ENCODE measurements at places on chromosomes 13 and 19. TPM values are rescaled to one million over a fixed set of nuclear protein-coding genes. Genes with fewer than 3 reads are reported as not detected.

DNA sequence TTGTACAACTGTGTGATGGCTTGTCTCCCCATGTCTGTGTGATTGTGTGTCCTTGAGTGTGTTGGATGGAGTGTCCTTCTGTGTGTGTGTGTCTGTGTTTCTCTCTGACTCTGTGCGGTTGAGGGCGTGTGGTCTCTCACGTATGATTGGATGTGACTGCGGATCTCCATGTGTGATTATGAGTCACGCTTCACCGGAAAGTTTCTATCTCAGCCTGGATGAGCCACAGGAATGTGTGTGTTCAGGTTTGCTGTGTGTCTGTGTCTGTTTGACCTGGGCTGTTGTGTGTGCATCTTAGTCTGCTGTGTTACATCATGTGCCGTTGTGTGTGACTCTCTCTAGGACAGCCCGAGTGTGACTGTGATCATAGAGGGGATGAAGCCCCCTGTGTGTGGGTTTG, 15.5 kb upstream of the ZNF835 start:
- H3K27me3 ChIP-seq: no peaks in the 10 kb centered on the region
- H3K4me3 ChIP-seq: no peak overlapping the region
- H3K36me3 ChIP-seq: peaks cover 38% of the 10 kb centered on the region
- no peak for DNase-seq

- no peaks in the 10 kb centered on the region for H3K4me1 ChIP-seq
- peaks cover 10% of the 10 kb centered on the region for H3K27me3 ChIP-seq
- H3K4me3 ChIP-seq: no peak overlapping the region
- no peak overlapping the region for H3K27ac ChIP-seq
- H3K36me3 ChIP-seq: no peaks in the 10 kb centered on the region
- no peak for DNase-seq
These were observed 13.8 kb downstream of the FGF21 start for GRCh38 chr19:48768994-48769713.

DNA sequence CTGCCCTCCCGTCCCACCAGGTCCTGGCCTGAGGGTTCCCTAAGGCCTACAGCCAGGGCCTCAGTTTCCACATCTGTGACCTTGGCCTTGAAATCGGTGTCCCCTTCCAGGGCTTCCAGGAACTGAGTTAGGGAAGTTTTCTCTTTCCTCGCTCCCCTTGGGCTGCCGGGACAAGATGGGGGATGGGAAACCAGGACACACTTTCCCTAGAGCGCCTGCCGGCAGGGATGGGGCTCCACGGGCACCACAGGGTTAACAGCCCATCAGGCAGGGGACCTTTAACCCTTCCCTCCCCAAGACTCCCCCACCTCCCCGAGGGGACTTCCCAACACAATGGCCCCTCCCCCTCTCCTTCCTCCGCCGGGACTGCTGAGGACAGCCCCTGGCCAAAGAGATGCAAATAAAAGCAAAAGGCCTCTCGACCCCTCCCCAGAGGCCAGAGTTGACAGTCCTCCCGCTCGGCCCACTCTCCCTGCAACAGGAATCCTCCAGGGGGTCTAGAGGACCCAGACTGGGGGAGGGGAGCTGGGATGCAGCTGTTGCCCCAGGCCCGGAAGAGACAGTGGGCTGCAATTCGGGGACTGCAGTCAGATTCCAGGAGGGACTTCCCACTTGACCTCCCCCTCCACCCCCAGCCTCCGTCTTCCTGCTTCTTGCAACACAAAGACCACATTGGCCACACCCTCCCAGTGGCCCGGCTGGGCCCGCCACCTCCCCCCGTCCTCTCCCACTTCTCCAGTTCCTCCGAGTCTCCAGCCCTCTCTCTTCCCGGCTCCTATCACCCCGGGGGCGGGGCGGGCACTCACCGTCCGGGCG, 3.4 kb downstream of the BBC3 start:
- peaks cover 8% of the 10 kb centered on the region for H3K36me3 ChIP-seq
- peaks cover 27% of the 10 kb centered on the region for H3K4me1 ChIP-seq
- H3K27ac ChIP-seq: peak overlapping the region; percentile 85
- DNase-seq: peak; percentile 67
- H3K27me3 ChIP-seq: no peaks in the 10 kb centered on the region

DNA sequence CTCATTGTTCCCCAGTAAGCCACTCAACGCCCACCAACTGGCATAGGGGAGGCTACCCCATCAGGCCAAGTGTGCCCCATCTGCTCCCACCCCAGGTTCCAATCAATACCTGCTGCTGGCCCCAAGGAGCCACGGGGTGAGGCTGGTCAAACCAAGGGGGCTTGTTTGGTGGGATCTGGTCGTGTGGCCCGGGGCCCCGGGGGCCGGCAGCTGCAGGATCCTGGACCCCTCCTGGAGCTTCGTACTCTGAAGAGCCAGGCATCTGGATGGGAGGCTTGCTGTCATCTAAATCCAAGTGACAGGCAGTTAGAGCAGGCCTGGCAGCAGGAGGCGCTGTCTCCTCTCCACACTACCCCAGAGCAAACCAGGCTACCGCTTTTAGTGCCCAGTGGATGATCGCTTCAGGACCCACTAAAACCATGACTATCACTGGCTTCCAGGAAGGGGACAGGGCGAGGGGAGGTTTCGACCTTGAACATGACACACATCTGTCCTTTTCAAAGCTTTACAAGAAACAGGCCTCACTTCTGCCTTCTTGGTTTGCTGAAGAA, 14.2 kb downstream of the CHERP start:
- H3K4me3 ChIP-seq: no peak overlapping the region
- DNase-seq: peak; percentile 24
- peak overlapping the region; percentile 72 for H3K27ac ChIP-seq
- no peaks in the 10 kb centered on the region for H3K4me1 ChIP-seq
- no peaks in the 10 kb centered on the region for H3K27me3 ChIP-seq

DNA sequence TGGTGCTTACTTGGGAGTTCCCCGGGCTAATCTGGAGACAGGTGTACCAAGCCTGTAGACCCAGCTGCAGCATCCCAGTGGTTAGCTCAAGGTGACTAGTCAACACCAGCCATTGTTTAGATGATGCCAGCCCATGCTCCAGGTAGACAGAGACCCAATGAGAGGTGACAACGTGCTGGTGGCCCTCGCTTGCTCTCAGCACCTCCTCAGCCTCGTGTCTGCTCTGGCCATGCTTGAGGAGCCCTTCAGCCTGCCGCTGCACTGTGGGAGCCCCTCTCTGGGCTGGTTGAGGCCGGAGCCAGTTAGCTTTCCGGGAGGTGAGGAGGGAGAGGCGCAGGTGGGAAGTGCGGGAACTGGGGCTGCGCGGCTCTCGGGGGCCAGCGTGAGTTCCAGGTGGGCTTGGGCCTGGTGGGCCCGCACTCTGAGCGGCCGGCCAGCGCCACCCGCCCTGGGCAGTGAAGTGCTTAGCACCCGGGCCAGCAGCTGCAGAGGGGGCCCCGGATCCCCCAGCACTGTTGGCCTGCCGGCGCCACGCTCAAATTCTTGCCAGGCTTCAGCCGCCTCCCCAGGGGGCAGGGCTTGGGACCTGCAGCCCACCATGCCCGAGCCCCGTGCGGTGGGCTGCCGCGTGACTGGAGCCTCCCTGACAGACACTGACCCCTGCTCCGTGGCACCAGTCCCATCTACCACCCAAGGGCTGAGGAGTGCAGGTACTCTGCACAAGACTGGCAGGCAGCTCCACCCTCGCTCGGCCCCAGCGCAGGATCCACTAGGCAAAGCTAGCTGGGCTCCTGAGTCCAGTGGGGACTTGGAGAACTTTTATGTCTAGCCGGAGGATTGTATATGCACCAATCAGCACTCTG, 85.9 kb upstream of the VSTM2B start:
- no peak overlapping the region for H3K4me3 ChIP-seq
- H3K27me3 ChIP-seq: no peaks in the 10 kb centered on the region
- H3K27ac ChIP-seq: no peak overlapping the region
- no peak for DNase-seq
- no peaks in the 10 kb centered on the region for H3K4me1 ChIP-seq

DNA sequence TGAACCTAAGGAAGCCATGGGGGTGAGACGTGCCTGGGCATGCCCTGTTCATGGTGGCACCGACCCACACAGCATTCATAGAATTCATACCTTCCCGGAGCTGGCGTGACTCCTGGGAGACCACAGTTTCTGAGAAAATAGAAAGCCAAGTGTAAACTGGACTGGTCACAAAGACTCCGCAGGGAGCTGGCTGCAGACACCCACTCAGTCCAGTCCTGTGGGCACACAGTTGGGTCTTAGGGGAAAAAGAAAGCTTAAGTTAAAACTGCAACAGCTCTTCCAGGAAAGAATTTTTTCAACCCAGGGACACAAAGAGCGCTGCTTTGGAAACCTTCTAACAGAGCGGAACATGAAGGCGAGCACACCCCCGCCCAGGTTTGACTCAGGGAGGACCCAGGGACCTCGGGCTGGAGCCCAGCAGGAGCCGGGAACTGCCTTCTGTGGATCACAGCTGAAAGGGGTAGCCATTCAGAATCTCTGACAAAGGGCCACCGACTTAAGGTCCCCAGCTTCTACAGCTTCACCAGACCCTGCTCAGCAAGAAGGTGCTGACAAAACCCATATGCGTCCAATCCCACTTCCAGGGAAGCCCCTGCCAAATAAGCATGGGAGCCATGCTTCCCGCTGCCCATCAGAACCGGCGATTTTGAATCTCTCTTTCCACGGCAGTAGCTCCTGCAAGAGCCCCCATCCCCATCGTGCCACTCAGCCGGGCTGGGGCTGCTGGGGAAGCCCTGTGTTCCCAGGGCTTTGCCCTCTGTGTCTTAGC, 183.7 kb downstream of the COL4A1 start:
- DNase-seq: no peak
- no peak overlapping the region for H3K4me3 ChIP-seq
- peaks cover 45% of the 10 kb centered on the region for H3K27me3 ChIP-seq
- no peak overlapping the region for H3K27ac ChIP-seq
- H3K36me3 ChIP-seq: no peaks in the 10 kb centered on the region

- H3K4me3 ChIP-seq: no peak overlapping the region
- H3K36me3 ChIP-seq: no peaks in the 10 kb centered on the region
- DNase-seq: no peak
- no peaks in the 10 kb centered on the region for H3K27me3 ChIP-seq
- H3K27ac ChIP-seq: no peak overlapping the region
These were observed 1146.2 kb upstream of the SPRY2 start for GRCh38 chr13:81487151-81487550.

DNA sequence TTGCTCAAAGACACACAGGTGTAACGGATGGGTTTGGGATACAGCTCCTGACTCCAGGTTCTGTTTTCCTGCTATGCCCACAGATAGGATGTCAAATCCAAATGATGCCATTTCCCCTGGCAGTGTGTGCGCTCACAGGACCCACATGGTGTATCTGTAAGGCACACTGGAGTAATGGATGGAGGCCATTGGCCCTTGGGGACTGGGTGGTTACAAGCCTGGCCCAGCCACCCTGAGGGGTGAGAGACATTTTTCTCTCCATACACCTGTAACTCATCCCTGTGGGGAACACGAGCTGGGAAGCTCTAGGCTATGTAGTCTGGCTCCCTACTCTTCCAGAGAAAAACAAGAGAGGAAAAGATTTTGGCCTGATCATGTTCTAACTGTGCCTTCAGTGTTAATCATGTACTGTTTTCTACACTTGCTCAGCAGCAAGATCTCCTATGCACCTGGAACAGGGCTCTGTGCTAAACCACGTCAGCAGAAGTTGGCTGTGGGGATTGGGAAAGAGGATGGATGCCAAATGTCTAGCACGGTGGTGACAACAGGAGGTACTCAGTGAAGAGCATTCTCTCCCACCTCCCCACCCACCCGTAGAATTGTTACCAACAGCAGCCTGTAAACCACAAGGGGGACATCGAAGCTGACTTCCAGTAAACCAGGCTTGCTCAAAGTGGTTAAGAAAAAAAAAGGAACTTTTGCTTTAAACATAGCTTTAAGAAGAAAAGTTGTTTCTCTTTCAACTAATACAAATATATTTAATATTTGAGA, 237.0 kb downstream of the LACC1 start:
- H3K27ac ChIP-seq: no peak overlapping the region
- no peak overlapping the region for H3K4me3 ChIP-seq
- DNase-seq: no peak
- no peaks in the 10 kb centered on the region for H3K27me3 ChIP-seq
- H3K4me1 ChIP-seq: peaks cover 12% of the 10 kb centered on the region

- peaks cover 6% of the 10 kb centered on the region for H3K4me1 ChIP-seq
- H3K27ac ChIP-seq: no peak overlapping the region
- no peak for DNase-seq
- no peaks in the 10 kb centered on the region for H3K27me3 ChIP-seq
These were observed 40.3 kb downstream of the RASL11A start for GRCh38 chr13:27310946-27311345.

- no peak for DNase-seq
- H3K27ac ChIP-seq: no peak overlapping the region
- H3K4me1 ChIP-seq: peaks cover 4% of the 10 kb centered on the region
- H3K4me3 ChIP-seq: no peak overlapping the region
- H3K36me3 ChIP-seq: no peaks in the 10 kb centered on the region
These were observed 17.5 kb upstream of the PROZ start for GRCh38 chr13:113140677-113141600.

DNA sequence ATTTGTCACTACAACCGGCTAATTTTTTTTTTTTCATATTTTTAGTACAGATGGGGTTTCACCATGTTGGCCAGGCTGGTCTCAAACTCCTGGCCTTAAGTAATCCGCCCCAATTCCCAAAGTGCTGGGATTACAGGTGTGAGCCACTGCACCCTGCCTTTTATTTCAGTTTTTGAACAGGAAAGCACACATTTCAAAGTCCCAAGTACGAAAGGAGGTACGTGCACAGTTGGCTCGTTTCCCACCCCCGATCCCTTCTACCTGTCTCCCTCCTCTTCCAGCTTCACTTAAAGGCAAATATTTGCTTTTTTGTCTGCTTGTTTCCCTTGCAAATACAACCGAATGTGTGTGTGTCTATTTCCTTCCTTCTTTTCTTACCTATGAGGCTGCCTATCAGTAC, 30.5 kb downstream of the ZIC5 start:
- no peaks in the 10 kb centered on the region for H3K4me1 ChIP-seq
- H3K27me3 ChIP-seq: peaks cover 32% of the 10 kb centered on the region
- no peak overlapping the region for H3K27ac ChIP-seq

- H3K27me3 ChIP-seq: no peaks in the 10 kb centered on the region
- H3K36me3 ChIP-seq: no peaks in the 10 kb centered on the region
- no peak overlapping the region for H3K27ac ChIP-seq
These were observed 161.1 kb upstream of the ATXN8OS start for GRCh38 chr13:69946511-69946910.

DNA sequence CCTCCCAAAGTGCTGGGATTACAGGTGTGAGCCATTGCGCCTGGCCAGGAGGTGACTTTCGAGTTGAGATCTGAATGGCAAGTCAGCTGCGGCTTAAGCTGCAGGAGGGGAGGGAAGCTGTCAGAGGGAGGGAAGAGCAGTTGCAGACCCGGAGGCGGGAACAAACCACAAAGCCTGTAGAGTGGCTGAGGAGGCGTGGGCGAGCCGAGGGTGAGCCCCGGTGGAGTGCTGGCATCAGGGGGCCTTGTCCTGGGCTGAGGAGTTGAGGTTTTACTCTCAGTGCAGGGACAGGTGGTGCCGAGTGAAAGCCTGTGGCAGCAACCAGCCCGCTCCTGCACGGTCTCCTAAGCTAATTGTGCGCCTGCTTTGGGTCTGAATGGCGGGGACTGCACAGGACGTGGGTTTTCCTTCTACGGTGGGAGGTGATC, 24.2 kb downstream of the PPP1R37 start:
- peaks cover 4% of the 10 kb centered on the region for H3K36me3 ChIP-seq
- DNase-seq: peak; percentile 84
- H3K4me1 ChIP-seq: peaks cover 74% of the 10 kb centered on the region

The FAAP24 gene
- 8.4 TPM for total RNA-seq

The IL11 gene
- total RNA-seq: not detected

The ZNF573 gene
- total RNA-seq: 7.8 TPM

The ANGPTL8 gene
- total RNA-seq: not detected

The SLAIN1 gene
- total RNA-seq: 31.3 TPM

The ERICH4 gene
- not detected for total RNA-seq

The IRS2 gene
- 1.9 TPM for total RNA-seq

The FFAR2 gene
- not detected for total RNA-seq

The PSG6 gene
- not detected for total RNA-seq

The MRPL54 gene
- total RNA-seq: 76.9 TPM
